ENCODE measurements at places on chromosomes 4 and X. TPM values are rescaled to one million over a fixed set of nuclear protein-coding genes. Genes with fewer than 3 reads are reported as not detected.

DNA sequence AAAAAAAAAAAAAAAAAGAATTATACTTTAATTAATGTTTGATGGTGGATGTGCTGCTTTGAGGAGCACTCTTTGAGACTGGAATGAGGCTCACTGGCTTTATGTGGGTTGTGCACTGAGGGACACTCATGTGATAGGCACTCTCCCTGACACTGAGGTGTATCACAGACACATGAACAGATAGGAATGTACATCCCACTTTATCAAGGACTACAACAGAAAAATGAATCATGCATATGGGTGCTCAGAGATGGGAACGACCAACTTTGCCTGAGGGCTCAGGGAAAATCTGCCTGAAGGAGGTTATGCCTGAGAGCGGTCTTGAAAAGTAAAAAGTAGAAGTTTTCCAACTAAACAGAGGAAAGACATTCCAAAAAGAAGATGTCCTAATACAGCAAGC is 97.7 kb upstream of the RBPJ start:
- no peak for DNase-seq

DNA sequence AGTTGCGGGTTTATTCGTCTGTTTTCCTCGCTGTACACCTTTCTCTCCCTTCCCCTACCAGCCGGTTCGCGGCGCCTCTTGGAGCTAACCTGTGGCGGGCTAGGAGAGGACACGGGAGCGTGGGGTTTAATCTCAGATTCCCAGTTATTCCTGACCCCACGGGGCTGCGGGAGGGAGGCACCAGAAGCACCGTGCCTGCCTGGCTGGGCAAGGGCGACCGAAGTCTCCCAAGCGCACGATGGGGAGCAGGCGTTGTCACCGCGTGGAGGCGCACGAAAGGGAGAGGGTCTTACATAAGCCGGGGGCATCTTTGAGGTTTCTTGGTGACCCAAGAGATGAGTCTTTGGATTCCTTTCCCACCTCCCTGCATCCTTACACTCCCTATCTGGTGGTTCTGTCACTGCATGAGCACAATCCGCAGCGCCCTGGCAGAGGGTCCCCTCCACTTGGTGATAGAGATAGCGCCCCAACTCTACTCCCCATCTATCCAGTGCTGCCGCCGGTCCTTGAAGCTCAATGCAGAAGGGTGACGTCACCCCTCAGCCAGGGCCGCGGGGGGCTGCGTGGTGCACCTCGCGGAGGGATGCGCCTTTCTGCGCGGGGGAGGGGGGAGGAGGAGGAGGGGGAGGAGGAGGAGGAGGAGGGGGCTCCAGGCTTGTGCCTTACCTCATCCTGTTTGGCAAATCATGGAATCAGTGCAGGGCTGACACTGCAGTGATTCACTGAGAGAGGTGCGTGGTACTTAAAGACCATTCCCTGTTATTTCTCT is 793 bp downstream of the TSPAN7 start:
- no peak for DNase-seq

GRCh38 chr4:1179089-1179441 is 6.7 kb upstream of the SPON2 start:
- DNase-seq, result no peak

DNA sequence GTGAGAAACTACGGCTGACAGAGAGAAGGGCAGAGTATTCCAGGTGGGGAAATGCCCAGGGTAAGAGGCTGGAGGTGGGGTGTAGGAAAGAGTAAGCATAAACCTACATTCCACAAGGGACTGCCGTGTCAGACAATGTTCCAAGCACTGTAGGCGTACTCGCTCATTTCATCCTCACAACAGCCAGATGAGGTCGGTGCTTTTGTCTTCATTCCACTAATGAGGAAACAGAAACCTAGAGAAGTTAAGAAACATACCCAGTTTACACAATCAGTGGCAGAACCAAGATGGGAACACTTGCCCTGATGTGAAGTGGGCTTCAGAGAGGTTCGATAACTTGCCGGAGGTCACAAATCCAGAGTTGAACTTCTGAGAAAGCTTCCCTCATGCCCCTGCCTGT is 4.6 kb downstream of the SASH3 start:
- no peak for DNase-seq

CLTRN gene
- 0.98 TPM for total RNA-seq

MAGEA2B gene
- total RNA-seq, result not detected

TNMD gene
- total RNA-seq, result 7.5 TPM

All from breast epithelium (tissue), 4 donors.